ENCODE measurements at places on chromosomes 5 and 9.

- DNase-seq: no peak
These were observed 1054.8 kb downstream of the MAT2B start for GRCh38 chr5:164560216-164560615.

- peak; percentile 89 for DNase-seq
These were observed 93.6 kb upstream of the TNC start for GRCh38 chr9:115211413-115212124.

DNA sequence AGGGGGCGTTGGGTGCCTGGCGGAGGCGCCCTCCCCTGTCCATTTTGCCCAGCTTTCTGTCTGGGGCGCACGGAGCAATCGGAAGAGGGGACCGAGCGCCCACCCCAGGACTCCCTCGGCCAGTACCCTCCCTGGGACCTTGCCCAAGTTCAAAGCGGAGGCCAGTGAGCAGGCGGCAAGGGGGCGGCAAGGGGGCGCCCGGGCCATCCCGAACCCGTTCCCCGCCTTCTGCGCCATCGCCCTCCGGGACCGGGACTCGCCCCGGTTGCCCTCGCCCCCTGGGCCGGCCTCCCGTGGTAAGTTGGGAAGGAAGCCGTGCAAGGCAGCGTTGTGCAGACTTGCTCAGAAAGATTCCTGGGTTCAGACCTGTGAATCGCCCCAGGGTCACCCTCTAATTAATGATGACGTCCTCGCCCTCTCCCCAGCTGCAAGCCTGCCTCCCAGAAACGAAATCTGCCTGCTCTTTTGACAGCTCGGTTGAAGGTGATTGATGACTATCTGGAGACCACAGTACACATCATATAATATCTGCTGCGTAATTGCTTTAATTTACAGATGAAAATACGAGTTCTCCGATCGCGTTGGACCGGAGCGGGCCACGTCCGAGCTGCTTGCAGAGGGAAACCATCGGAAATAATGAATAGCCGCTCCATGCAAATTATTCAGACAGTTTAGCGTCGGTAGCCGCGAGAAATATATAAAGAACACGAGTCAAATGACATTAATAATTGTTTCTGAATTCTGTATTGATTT, 1.4 kb upstream of the IRX4 start:
- no peak for DNase-seq

GRCh38 chr5:530001-530955, 6.0 kb upstream of the SLC9A3 start:
- no peak for DNase-seq

DNA sequence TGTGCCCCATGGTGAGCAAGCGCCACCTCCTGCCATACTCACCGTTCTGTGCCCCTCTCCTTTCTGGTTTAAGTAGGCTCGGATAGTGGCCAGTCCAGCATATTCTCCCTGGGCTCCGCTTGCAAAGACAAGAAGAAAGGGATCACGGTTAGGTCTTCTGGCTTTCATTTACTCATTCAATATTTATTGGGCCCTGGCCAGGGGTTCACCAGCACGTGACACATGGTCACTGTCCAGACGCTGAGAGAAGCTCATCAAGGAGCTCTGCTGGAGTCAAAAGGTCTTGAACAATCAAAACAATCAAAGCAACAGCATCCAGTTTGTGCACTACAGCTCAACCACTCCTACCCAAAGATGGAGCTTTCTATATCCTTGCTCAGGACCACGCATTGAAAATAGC, 80.2 kb downstream of the GLDC start:
- DNase-seq: no peak

DNA sequence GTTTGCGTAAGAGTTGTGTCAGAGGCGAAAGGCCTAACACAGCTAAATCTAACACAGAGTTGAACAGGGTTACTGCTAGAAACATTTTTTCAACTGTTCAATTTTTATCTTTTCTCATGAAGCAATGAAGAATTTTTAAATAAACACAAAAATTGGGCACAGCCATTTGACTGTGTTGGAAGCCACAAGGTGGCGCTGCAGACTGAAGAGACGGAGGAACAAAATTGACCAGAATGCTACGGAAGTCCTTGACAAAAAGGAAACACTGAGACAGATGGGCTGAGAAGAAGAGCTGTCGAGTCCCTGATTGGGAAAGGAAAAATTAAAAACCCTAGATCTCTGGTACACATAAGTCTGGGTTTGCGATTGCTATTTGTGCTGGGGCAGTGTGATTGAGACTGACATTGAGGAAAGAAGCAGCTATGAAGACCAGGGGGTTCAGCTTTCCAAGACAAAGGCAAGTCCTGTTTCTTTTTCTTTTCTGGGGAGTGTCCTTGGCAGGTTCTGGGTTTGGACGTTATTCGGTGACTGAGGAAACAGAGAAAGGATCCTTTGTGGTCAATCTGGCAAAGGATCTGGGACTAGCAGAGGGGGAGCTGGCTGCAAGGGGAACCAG, at the start of gene PCDHB9:
PCDHB9 (plus strand) TSS at position 265 of the 616 bp plus-strand sequence; CDS start at position 423, 158 bp downstream.
- no peak for DNase-seq

- DNase-seq: no peak
These were observed 43.5 kb upstream of the STXBP1 start for GRCh38 chr9:127568618-127568970.

GRCh38 chr5:7869474-7870136, 657 bp downstream of the MTRR start:
- no peak for DNase-seq

- no peak for DNase-seq
These were observed 312.8 kb downstream of the TLE4 start for GRCh38 chr9:79884546-79884945.

DNA sequence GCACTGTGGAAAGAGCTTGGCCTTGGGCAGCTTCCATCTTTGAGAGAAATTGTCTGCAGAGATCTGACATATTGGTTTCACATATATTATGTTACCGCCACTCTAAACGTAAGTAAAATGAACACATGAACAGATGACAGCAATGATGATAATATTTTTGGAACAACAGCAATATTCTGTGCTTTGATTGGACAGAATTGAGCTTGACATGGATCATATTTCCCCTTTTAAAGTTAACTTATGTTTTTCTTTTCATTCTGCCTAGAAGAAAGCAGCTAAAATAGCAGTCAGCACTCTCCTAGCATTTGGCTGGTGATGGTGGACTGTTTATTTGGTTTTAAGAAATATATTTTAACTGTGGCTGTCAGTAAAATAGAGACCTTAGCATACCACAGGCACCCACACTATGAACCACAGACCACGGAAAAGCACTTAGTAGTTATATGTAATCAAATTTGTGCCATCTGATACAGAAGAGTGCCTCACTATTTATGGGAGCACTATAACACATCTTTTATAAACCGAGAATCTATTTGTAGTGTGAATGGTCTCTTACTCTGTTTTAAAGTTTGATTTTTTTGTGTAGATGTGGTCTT, 1.8 kb upstream of the CFAP95 start:
- DNase-seq: no peak
